ENCODE measurements at places on chromosomes 16 and 17. TPM values are rescaled to one million over a fixed set of nuclear protein-coding genes. Genes with fewer than 3 reads are reported as not detected.

MT4 gene
- total RNA-seq, result not detected

TPPP3 gene
- 0.91 TPM for total RNA-seq

HOXB7 gene
- total RNA-seq, result 13.2 TPM

KRT39 gene
- total RNA-seq, result not detected

SULT1A1 gene
- 3.6 TPM for total RNA-seq

Data from epithelial cell of alveolus of lung (primary cell).